ENCODE measurements at places on chromosomes 7 and 10.

- no peak for DNase-seq
Measured at GRCh38 chr7:34191771-34192479, 286.6 kb downstream of the BMPER start.

GRCh38 chr10:131041031-131041430 is 270.5 kb downstream of the TCERG1L start:
- no peak for DNase-seq

- DNase-seq = no peak
Measured at GRCh38 chr7:698515-699475, 27.7 kb upstream of the DNAAF5 start.

DNA sequence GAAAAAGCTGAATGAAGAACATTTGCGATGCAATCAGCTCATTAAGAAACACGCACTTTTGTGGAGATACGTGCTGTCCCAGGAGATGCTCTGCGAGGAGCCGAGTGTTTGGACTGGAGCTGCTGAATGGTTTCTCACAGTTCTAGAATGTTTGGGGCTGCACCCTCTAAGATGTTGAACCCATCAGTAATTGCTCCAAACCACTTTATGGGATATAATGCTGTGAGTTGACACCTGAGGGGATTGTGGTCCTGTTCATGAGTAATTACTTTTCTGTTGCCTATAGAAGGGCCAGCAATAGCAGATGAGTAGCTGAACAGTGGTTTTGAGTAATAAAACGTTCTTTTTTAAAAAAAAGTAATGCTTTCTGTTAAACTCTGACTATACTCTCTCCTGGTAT is 63.1 kb downstream of the IKZF1 start:
- no peak for DNase-seq

GRCh38 chr10:30827531-30828120 is 198.1 kb upstream of the LYZL2 start:
- no peak for DNase-seq

GRCh38 chr10:111142092-111142768 is 65.4 kb downstream of the ADRA2A start:
- no peak for DNase-seq

GRCh38 chr10:77029777-77030717 is 607.6 kb downstream of the KCNMA1 start:
- no peak for DNase-seq

- no peak for DNase-seq
Measured at GRCh38 chr10:127346604-127347003, 150.2 kb upstream of the INSYN2A start.

DNA sequence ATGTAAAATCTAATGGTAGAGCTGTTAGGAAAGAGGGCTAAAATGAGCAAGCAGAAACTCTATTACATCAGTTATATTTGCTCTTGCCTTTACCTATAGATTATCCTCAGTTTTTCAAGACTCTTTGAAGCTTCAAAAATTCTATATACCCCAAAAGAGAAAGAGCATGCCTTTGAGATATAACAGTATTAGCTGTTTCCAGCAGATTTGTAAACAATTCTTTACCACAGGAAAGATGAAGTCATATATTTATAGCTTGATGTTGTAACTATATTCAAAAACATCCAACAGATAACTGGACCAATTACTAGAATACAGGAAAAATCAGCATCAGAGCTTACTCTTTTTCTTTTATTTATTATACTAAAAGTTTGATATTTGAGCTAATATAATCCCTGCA is 416.2 kb upstream of the TPK1 start:
- no peak for DNase-seq

- DNase-seq = no peak
Measured at GRCh38 chr7:121872831-121873288, at the start of gene PTPRZ1. PTPRZ1 (plus strand) TSS chr7:121873161; CDS start chr7:121873500, 339 bp downstream.

- no peak for DNase-seq
Measured at GRCh38 chr10:8052341-8052955, 2.0 kb upstream of the GATA3 start.

GRCh38 chr10:98141484-98142073 is 7.1 kb downstream of the R3HCC1L start:
- no peak for DNase-seq

DNA sequence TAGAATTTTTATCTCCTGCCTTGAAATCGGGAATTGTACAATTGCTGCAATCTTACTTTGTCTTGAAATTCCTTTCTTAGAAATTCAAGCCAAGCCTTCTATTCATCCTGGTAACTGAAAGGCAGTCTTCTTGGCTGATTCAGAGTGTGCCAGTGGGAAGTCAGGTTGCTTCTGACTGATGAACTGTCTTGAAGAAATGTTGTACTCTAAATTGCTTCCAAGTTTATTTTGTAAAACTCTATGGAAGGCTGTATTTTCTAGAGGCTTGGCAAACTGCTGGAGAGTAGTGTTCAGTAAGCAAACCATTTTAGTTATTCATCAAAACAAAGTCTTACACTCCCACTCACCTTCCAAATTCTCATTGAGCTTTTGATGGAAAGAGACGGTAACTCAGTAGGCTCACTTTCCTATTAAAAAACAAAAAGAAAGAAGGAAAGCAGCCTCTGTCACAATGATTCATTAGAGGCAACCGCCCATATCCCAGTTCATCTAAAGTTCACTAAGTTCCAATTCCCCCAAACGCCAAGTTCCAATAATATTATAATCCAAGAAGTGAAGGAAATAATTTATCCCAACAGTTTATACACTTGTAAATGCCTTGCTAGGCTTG is 187.9 kb upstream of the MALRD1 start:
- no peak for DNase-seq

GRCh38 chr7:156504687-156505545 is 135.7 kb upstream of the RNF32 start:
- no peak for DNase-seq

DNA sequence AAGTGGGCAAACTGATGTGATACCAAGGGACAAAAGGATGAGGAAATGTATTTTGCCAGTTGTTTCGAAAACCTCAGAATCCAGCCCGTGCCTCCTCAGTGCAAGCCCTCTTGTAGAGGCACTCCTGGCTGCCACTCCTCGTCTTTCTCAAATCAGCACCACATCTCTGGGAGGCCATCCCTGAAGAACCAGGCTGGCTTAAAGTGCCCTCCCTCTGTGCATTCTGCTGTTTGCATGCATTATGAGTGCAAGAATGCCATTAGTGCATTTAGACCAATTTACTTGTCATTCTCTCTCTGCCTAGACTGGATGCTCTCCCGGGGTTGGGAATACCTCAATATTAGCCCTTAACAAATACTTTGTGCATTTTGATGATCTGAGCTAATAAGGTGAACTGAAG is 19.9 kb upstream of the FAM180A start:
- DNase-seq = no peak

GRCh38 chr7:143485500-143485899 is 7.8 kb downstream of the TAS2R41 start:
- DNase-seq = no peak

DNA sequence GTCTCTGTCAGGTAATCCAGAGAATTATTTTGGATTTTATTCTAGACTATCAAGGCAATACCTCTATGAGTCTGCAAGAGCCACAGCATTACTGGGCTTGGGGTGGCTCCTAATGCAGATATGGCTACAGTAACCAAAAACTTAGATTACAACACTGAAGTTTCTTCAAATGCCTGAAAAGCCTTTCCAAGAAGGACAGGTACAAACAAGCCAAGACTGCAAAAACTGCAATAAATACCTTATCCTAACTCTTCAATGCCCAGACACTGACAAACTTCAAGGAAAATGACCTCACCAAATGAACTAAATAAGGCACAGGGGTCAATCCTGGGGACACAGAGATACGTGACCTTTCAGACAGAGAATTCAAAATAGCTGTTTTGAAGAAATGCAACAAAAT is 82.0 kb downstream of the TES start:
- no peak for DNase-seq

- DNase-seq = no peak
Measured at GRCh38 chr10:12961416-12962205, 39.9 kb downstream of the CCDC3 start.

- peak; percentile 34 for DNase-seq
Measured at GRCh38 chr10:70588859-70589570, 13.5 kb downstream of the PRF1 start.

DNA sequence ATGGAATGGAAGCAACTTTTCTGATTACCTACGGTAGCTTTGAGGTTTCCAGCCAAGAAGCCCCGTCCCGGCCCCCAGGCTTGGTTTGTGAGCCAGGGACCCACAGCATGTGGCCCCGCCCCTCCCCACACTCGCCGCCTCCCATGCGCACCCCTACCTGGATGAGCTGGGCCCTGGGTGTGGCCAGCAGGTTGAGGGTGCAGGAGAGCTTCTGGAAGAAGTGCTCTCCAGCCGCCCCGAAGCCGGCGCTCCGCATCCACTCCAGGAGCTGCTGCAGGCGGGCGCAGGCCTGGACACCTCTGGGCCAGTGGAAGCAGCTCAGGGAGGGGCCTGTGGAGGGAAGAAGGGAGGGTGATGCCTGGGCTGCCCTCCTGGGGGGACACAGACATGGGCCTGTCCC is 39.7 kb downstream of the AP5Z1 start:
- no peak for DNase-seq

GRCh38 chr7:40405991-40406390 is 271.2 kb downstream of the SUGCT start:
- DNase-seq = no peak

- no peak for DNase-seq
Measured at GRCh38 chr10:110273474-110273873, 31.2 kb downstream of the SMNDC1 start.

DNA sequence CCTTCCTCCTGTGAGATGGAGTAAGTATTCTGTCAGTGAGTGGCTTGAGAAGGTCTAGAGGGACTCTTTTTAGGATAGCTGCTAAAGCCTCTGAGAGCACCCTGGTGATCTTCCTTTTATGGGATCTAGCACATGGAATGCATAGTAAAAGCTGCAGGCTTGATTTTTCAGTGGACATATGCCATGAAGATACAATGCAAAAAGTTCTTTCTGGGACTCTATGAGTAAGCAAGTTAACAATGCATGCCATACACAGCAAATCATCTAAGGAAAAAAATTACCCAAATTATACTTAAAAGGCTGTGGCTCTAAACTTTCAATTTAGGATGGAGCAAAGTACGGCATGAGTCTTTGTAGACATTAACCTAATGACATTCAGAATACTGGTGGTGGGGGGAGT is 154.5 kb downstream of the SGMS1 start:
- DNase-seq = no peak

DNA sequence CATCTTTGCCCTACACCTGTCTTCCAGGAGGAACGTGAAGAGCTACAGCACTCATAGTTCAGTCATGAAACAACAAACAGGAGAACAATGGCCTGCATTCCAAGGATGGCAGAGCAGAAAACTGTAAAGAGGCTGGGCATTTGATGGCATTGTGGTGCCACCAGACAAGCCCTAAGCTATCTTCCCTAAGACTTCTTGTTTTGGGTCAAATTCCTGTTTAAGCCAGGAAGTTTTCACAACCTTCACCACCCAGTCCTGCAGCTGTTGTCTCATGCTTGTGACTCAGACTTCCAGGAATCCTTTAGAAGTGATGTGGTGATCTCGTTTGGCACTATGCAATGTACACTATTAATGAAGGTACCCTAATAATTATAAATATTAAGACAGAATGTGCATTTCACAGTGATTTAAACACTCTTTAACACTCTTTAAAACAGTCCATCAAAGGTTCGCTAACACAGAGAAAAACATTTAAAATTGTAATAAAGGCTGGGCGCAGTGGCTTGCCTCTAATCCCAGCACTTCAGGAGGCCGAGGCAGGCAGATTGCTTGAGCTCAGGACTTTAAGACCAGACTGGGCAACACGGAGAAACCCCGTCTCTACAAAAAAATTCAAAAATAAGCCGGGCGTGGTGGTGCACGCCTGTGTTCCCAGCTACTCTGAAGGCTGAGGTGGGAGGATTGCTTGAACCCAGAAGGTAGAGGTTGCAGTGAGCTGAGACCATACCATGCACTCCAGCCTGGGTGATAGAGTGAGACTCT is 2.7 kb upstream of the HERPUD2 start:
- no peak for DNase-seq

DNA sequence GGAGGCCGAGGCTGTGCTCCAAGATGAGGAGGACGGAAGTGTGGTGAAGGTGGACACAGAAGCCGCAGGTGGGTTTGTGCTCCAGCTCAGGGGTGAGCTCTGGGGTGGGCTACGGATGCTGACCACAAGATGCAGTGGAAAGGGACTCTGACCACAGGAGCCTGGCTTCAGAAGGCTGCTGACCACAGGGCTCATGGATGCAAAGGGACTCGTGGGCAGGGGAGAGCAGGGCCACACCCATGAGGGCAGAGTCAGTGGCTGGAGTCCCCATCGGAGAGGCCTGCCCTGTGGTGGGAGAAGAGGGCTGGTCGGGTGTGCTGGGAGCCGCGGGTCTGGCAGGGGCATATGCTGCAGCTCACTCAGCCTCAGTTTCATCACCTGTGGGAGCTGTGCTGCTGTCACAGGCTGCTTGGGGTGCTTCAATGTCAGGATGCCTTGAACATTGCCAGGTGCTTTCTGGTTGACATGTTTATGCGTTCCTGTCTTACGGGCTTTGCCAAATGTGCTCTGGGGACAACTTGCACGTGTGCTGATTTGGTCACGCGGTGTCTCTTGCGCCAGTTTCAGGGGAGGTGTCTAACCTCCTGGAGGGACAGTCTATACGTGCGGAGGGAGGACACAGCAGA is 13.7 kb downstream of the SCART1 start:
- DNase-seq = no peak

GRCh38 chr7:16234493-16235146 is 186.7 kb downstream of the CRPPA start:
- no peak for DNase-seq

- DNase-seq = no peak
Measured at GRCh38 chr10:15787426-15787825, 67.7 kb upstream of the ITGA8 start.

GRCh38 chr7:36127075-36127740 is 25.8 kb upstream of the EEPD1 start:
- no peak for DNase-seq

GRCh38 chr7:84194484-84195271 is at the start of gene SEMA3A:
SEMA3A (minus strand) TSS chr7:84194789; CDS start chr7:84194586, 203 bp downstream.
- DNase-seq = peak; percentile 51

Measured in activated CD8-positive, alpha-beta memory T cell treated with anti-CD3 and anti-CD28 coated beads, Interleukin-2, amount 50 U/mL, for 48 hours (primary cell).